ENCODE measurements at places on chromosomes 1 and 21.
A peak's percentile ranks its signal among the peaks of the same experiment; 100 is the strongest.

- DNase-seq = no peak
These were observed 5.1 kb downstream of the APOBEC4 start for GRCh38 chr1:183648042-183648441.

GRCh38 chr1:98468111-98468717 is 193.3 kb upstream of the SNX7 start:
- DNase-seq = peak; percentile 62

DNA sequence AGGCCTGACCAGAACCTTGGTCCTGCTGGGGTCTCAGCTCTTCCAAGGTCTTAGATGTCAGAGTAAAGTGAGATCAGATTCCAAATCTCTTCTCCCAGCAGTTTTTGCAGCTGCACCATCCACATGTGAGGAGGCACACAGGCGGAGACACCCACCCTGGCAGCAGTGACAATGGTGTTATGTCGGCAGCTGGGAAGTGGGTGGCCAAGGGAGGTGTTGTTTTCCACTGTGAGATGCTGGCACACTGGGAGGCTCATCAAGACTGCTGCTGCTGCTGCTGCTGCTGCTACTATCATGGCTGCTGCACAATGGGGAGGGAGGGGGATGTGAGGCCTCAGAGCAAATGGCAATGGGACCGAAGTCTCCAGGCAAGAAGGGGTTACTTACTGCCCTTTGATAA is 23.6 kb downstream of the CAMK2N1 start:
- DNase-seq = no peak

GRCh38 chr1:114594046-114594445 is 12.6 kb upstream of the BCAS2 start:
- DNase-seq = no peak

- DNase-seq = peak; percentile 47
These were observed 1.4 kb downstream of the APP start for GRCh38 chr21:26169061-26169610.

GRCh38 chr1:15141935-15142539 is 11.5 kb upstream of the TMEM51 start:
- DNase-seq = peak; percentile 50

DNA sequence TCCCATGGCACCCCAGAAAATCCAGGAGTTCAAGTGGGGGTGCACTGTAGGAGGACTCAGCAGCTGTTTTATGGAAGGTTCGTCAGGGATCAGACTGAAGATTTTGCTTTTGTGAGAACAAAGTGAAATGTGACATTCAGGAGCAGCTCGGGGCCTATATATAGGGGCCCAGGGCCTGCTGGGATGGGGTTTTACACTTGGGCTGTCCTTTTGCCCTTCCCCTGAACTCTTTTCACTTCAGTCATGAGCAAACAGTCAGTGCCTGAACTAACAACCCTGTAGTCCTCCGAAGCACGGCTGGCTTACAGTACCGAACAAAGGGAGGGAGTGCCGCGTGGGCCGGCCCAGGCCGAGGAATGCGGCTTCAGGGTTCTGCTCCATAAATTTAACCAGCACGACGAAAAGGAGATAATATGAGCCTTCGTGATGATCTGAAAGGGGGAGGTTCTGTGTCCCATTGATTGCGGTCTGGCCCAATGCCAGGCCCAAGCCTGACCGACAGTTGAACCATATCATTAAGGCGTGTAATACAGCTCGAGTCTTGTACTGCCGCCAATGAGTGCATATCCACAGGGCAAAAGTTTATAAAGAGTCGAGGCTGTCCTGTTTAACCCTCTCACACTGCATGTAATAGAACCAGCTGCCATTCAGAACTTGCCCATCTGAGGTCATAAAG is 139.9 kb downstream of the DHRS3 start:
- DNase-seq = peak; percentile 97

GRCh38 chr1:99681583-99681982 is 35.7 kb downstream of the PALMD start:
- no peak for DNase-seq

DNA sequence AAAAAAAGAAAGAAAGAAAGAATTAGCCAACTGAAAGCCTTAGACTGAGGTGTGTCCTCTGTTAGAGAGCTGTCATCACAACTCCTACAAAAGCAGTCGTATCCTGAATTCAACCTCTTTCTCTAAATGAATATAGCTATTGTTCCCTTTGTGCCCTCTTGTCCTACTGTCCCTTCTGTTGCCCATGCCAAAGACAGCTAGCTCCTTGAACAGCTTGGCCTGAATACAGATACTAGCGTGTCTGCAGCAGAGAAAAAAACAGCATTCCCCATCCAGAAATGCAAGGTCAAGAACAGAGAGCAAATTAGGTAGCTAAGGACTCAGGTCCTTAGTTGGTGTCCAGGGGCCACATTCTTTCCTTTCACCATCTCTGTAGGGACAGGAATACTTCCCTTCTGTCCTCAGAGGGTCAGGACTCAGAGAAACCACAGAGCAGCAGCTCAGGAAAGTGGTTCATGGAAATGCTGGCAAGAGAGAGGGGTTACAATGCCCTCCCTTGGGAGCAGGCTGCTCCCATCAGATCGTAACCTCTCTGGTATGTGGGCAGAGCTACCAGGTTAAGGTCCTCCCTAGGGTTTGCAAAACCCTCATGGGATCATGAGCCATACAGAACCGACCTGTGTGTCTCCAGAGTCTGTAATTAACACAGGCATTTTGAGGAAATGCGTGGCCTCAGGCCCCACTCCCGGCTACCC is 1.8 kb upstream of the ZBTB48 start:
- no peak for DNase-seq

GRCh38 chr1:66331658-66332547 is 202.1 kb upstream of the SGIP1 start:
- peak; percentile 85 for DNase-seq

- DNase-seq = no peak
These were observed 29.4 kb upstream of the PIGC start for GRCh38 chr1:172473302-172473701.

DNA sequence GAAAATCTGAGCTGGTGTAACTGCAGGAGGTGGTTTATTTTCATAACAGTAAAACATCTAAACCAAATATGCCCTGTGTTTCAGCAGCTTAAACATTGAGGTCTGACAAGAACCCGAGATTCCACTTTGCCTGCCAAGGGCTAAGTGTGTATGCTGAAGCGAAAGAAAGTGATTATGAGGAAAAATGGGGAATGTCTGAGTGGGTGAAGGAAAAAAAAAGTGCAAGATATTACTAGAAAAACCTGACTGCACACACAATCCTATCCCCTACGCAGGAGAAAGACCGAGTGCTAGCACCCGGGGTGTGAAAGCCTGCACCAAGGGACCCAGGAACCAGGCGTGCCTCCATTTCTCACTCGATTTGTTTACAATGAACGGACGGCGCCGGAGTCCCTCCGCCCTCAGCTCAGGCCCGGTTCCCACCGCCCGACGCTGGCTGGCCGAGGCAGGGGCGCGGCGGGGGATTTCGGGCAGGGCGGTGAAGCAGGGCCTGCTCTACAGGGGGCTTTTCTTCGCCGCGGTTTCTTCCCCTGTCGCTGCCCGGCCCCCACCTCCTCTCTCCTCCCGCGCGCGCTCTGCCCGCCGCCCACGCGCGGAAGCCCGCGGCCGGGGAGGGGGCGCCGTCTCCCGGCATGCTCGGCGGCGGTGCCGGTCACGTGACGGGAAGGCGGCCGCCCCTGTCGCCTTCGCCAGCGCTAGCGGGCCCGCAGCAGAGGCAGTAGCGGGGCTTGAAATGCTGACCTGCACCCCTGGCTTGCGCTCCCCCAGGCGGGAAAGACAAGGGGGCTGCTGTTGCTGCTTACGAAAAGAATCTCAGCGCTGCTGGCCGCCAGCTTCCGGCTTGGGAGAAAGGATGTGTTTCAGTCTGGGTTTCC is 35.9 kb downstream of the ITPKB start:
- peak; percentile 86 for DNase-seq

DNA sequence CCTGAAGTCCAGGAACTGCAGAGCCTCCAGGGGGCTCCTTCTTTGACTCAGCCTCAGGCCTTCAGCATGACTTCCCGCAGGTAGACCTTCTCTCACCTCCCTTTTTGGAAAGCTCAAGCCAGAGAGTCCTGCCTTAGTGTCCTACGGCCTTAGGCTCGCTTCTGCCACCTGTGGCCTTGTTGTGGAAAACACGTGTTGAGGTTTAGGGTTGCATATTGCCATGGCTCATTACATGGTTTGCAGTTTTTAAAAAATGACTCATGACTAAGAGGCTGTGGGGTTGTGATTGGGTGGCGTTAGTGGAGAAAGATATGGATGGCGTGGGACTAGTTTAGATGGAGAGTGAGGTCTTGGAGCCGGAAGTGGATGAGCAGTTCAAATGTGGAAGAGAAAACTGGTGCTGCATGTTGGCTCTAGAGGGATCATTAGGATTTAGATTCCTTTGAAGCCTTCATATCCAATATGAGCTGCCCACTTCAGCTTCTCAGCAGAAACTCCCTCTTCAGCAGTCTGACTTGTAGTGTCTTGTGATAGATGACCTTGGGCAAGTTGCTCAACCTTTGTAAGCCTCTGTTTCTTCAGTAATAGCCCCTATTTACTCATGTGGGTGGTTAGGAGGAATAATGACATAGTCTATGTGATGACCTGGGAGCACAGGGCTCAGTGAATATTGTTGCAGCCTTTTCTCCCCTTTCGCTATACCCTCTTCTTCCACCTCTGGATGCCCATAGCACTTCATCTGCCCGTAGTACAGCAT is 6.5 kb upstream of the FGGY start:
- DNase-seq = no peak

GRCh38 chr1:178919581-178919980 is 48.7 kb upstream of the ANGPTL1 start:
- no peak for DNase-seq

DNA sequence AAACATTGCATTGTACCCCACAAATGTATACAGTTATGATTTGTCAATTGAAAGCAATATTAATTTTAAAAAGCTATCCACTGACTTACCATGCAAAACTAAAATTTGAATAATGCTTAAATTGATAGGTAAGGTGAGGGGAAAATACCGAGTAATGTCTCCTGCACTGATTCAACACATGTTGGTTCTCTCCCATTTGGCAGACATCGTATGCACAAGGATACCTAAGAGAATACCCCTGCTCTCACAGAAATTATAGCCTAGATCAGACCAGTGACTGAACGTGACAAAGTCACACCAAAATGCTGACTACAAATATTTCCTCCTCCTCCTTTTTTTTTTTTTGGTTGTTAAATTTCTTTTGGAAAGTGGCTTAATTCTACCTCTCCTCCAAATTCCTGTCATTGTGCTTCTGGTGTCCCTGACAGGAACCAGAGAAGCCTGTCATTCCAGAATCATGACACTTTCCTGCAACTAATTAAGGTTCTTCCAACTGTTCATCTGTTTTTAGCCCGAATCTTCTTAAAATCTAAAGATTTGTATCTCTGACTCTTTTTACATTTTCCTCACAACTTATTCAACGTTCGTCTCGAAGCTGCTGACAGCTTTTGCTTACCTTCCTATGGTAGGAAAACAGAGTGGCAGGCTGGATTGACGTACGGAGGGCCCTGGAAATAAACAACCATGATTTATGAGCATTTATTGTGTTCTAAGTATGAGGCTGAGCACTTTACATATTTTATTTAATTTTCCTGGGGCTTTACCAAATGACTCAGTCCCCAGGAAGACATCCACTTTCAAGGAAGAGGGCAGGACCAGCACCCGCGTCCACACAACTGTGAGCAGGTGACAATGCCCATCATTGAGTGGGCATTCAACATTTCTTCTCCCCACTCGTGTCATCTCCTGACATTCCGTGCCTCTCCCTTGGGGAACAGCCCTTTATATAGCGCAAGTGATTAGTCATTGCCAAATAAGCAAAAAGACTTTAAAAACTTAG is 57.9 kb upstream of the KCNE2 start:
- no peak for DNase-seq

DNA sequence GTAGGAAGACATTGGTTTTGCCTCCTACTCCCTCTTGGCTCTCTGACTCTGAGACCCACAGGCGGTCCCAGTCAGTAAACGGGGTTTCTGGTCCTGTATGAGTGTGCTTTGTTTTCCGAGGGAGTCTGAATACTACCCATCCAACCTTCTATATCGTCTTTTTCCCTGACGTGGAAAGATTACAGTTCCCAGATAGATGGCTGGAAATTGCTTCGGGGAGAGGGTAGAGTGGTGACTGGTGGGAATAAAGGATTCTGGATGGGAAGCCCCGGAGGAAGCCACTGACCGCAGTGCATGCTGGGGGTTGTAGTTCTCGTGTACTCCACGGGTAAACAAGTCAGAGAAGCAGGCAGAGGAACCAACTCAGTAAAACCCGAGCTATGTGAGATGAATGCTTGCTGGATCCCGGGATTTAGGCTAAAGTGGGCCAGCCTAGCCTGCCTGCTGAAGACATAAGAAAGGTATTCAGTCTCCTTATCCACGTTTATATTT is 66.2 kb upstream of the IRF2BP2 start:
- DNase-seq = peak; percentile 92

DNA sequence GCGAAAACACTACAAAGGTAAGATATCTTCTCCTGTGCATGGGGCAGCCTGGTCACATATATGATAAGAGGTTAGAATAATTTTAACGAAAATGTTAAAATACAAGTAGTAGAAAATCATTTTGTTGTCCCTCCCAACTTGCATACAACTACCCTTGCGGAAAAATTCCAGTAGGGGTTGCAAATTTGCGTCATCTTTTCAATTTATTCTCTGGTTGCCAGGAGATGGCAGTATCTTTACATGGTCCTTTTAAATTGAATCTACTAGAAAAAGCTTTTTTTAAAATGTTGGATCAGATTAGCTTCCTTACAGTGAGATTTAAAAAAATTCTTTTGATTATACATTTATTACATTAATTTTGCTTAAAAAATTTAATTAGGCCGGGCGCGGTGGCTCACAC is 10.9 kb downstream of the S100PBP start:
- DNase-seq = peak; percentile 21

GRCh38 chr1:214003233-214003632 is 15.5 kb downstream of the PROX1 start:
- DNase-seq = no peak

DNA sequence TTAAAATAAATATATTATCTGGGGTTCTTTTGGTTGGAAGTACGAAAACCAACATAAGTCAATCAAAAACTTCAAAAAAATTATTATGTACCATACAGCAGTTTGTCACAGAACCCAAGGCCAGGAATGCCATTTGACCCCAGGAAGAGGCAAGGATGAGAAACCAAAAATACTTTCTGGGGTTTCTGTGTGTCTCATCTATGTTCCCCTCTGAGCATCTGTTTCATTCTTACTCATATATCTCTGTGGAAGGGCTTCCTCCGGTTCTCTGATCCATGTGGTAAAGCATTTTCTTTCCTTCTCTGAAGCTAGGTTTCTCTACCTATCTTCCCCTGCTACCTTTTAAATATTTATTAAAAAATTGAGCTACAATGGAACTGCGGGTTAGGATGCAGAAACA is 9.8 kb upstream of the FCRL1 start:
- no peak for DNase-seq

- no peak for DNase-seq
These were observed 652 bp downstream of the SNAPIN start for GRCh38 chr1:153659175-153659534.
